ENCODE measurements at places on chromosomes 4 and X.
A peak's percentile ranks its signal among the peaks of the same experiment; 100 is the strongest.

DNA sequence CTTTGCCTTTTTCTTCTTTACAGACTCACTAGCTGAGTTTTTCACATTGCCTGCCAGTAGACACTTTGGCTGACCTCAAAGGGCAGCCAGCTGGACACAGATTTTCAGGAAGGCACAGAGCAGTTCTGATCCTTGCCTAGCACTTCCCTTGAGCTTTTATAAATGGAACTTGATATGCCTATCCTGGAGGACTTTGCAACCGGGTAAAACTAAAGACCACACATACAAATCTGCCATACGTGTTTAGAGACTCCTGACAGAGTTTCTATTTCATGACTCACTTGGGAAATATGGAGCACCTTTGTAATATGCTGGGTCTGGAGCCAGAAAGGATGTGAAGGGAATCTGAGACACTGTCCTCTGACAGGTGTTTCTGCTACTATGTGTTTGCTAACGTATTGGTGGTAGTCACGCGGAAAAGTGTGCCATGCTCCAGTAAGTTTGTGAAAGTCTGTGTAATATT lies 56.7 kb upstream of the RASSF6 start:
- peak; percentile 37 for DNase-seq

GRCh38 chr4:69092190-69092589 lies 4.1 kb upstream of the UGT2B7 start:
- no peak for DNase-seq

GRCh38 chrX:29560065-29560464 lies 655.3 kb upstream of the MAGEB2 start:
- DNase-seq, result no peak

- DNase-seq, result no peak
Measured at GRCh38 chrX:85859426-85859825, 187.9 kb downstream of the CHM start.

- DNase-seq, result no peak
Measured at GRCh38 chrX:39760930-39761329, 336.8 kb downstream of the BCOR start.

DNA sequence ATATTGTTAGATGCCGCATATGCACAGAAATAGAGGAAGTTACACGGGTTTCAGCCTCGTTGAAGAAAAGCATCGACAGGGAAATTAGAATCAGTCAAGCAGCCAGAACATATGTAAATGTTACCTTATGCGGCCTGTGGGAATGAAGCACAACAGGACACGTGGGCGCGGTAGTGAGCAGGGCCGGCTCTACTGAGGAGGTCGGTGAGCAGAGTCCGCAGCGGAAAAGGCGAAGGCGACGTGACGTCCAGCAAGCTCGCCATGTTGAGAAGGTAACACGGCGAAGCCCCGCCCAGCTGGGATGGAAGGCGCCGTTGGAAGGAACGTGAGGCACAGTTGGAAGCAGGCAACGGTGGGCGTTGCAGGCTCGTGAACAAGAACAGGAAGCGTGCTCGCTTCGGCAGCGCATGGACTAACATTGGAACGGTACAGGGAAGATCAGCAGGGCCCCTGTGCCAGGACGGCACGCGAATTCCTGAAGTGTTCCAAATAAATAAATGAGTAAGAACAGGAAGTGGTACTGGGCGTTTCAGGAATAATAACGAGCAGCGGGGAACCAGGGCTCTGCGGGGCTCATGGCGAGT lies 54.6 kb downstream of the MTNR1A start:
- DNase-seq, result no peak

DNA sequence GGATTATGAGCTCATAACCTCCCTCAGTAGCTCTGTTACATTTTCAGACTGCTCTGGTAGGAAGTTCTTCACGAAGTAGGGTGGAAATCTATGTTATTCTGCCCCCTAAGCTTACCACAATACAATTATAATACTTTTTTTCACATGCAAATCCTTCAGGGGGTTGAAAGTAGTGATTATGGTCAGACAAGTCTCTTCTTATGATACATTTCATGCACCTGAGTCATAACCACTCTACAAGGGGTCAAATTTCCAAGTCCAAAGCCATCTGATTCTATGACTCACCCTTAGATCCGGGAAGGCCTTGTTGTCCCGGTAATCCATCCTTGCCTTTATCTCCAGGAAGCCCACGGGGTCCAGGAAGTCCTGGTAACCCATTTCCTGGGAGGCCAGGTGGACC lies 95.2 kb downstream of the ATG4A start:
- no peak for DNase-seq

GRCh38 chrX:16573781-16574180 lies 76.2 kb upstream of the S100G start:
- DNase-seq, result no peak

DNA sequence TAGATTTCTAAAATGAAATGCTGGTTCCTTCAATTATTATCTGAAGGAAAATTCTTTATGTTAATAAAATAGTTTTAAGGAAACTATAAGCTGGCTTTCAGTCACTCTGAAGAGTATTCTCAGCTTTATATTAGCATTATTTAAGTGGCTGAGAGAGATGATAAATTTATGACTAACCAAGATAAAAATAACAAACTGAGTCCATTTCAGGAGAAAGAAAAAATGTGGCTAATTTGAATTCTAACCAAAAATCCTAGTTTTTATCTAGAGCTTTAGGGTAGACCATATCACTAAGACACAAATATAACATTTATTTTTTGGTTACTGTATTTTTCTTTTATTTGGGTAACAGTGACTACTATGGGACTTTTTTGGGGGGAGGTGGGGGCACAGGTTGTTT lies 59.4 kb upstream of the NAP1L5 start:
- DNase-seq, result no peak

GRCh38 chr4:53541577-53542206 lies 49.6 kb downstream of the LNX1 start:
- DNase-seq, result peak; percentile 43

- no peak for DNase-seq
Measured at GRCh38 chr4:3639613-3640586, 107.7 kb upstream of the LRPAP1 start.

GRCh38 chr4:8746523-8747466 lies 124.8 kb downstream of the HMX1 start:
- no peak for DNase-seq

DNA sequence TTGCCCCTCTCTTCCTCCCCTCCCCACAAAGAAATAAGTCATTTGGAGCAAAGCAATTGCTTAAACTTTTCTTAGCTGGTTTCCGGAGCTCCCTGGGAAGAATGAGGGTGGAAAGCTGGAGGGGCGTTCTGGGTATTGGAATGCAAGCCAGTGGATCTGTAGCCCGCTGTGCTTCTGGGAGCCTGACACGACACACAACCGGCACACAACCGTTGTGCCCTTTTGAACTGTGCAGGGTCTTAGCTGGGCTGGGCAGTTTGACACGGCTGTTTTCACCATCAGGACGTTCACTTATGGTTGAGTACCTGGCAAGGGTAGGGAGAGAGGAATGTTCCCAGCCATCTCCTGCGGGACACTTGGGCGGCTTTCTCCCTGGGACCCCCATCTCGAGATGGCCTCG lies 38.3 kb downstream of the SHROOM2 start:
- DNase-seq, result peak; percentile 13

DNA sequence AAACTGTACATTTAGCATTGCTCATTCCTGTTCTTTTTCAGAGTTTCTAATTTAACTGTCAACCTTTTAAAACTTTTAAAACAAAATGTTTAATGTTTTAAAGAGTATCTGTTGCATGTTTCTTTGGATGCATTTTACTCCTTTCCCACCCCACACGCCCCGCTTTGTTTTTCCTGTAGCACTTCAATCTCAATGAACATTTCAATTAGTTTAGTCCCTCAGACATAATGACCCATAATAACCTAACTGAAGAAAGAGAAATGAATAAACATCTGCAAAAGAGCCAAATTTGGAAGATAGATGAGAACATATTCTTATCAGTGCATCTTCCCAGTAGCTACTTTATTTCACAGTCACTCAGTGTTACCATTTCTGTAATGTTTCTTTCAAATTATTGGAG lies 7.5 kb downstream of the PCDH10 start:
- no peak for DNase-seq

GRCh38 chrX:40090961-40091360 lies 6.8 kb downstream of the BCOR start:
- no peak for DNase-seq

- no peak for DNase-seq
Measured at GRCh38 chr4:128983771-128984485, 109.4 kb downstream of the SCLT1 start.

GRCh38 chr4:83009529-83009928 lies 1.1 kb downstream of the LIN54 start:
- peak; percentile 35 for DNase-seq

DNA sequence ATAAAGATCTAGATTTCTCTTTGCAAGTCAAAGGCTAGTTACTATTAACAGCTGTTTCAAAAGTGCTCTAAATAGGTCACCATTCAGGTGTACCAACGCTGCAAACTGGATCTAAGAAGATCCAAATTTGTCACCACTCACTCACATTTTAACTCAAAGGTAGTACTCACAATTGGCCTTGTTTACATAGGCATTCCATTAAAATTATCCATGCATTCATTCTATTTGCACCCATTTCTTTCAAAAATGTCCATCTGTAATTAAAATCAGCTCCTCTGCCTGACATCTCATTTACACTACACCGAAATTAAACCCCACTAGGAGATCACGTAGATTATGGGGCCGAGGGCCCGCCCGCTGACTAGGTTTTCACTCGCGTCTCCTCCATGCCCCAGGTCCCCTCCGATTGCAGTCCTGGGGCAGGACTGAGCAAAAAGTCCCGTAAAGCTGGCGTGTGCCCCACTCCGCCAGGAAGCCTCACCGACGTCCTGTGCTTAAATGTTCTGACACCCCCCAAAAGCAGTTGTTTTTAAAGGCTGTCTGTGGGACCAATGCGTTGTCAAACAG lies 1.3 kb upstream of the ING2 start:
- no peak for DNase-seq

- DNase-seq, result no peak
Measured at GRCh38 chr4:13137390-13137789, 346.8 kb downstream of the RAB28 start.

- DNase-seq, result no peak
Measured at GRCh38 chr4:168502861-168503260, 6.0 kb downstream of the PALLD start.

- no peak for DNase-seq
Measured at GRCh38 chrX:109928596-109929335, 74.1 kb upstream of the TMEM164 start.

DNA sequence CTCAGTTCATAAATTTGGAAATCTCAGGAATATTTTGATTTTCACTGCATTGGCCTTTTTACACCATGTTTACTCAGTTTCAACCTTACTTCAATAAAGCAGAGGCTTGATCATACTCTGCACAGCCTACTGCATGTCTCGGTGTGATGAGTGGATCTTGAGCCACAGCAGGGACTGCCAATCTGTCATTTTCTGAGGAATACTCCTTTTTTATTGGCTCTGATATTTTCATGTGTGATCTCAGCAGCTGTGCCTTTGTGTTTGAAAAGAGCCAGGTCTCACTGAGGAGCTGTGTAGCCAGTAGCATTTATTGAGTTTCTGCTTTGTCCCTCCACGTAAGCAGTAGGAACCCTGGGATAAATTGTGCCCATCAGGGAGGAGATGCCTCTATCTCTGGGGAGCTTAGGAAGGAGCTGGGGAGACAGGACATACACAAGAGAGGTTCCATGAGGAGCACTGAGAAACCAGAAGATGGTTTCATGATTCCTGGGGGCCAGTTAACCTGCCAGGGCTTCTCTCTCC lies 18.9 kb upstream of the TRIM2 start:
- DNase-seq, result no peak

GRCh38 chr4:82905205-82905604 lies 4.7 kb downstream of the THAP9 start:
- DNase-seq, result no peak

- DNase-seq, result no peak
Measured at GRCh38 chrX:1466971-1467561, 14.4 kb upstream of the ASMTL start.

DNA sequence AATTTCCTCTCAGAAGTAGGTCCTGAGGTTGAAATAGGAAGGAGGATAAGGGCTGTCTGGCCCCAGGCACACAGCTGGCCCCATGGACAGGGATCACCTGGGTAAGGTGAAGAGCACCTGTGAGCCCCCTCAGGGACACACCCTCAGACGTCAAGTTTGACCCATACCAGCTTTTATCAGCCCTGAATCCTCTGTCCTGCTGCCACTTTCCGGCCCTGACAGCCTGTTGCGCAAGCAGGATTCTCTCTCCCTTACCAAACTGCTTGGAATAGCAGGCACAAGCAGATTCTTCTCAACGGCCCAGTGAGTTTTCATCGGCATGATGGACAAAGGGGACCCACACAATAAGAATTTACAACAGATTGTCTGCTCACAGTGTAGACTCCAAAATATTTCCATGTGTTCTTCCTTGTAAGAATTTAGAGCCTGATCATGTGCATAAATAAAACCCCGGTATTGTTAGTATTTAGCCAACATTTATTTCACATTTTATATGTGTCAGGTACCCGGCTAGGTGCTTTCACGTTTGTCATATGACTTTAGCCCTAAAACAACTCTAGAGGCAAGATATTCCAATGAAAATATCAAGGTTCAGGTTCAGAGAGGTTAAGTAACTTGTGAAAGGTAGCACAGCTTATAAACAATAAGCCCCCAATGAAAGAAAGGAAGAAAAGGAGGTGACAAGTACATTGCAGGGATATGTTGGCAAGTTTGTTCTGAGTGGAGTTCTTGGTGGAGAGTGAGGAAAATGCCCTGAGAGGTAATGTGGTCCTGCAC lies 107.2 kb upstream of the KIT start:
- no peak for DNase-seq

DNA sequence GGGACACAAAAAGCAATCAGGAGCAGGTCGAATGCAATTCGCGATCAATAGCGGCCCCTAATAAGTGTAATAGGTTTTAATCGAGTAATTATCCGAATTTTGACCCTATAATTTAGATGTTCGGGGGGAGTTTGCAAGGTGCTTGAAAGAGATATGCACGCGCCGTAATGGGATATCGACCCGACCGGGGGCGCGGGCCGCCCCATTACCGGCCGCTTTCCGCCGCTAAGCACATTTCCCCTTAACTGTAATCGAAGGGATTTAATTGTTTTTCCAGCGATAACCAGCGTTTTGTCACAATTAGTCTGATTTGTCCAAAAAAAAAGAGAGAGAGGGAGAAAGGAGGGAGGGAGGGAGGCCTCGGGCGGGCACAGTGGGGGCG lies 997 bp downstream of the NKX1-1 start:
- no peak for DNase-seq

- no peak for DNase-seq
Measured at GRCh38 chr4:89382439-89382838, 74.8 kb upstream of the GPRIN3 start.

DNA sequence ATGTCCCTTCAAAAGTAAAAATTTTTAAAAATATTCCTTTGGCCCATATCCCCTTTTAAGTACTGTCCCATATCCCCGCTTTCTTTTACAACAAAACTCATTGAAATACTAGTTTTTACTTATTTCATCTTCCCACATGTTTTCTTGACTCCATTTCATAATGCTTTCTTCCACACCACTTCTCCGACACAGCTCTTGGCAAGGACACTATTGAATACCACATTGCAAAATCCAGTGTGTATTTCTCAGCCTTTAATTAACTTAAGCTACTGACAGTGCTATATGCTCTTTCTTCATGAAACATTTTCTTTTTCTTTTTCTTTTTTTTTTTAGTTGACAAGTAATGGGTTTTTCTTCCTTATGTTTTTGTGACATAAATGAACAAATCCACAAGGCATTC lies 28.8 kb downstream of the PRDM8 start:
- DNase-seq, result no peak

- DNase-seq, result no peak
Measured at GRCh38 chr4:65773636-65774035, 103.3 kb upstream of the EPHA5 start.

All from eye (tissue), 1 donor.